Activated CD4-positive, CD25-positive, alpha-beta regulatory T cell treated with anti-CD3 and anti-CD28 coated beads, Interleukin-2, amount 50 U/mL, for 16 hours (primary cell): ENCODE measurements at places on chromosomes 5 and 9.

GRCh38 chr5:133048993-133049725, 2.7 kb upstream of the HSPA4 start:
- no peak for DNase-seq

DNA sequence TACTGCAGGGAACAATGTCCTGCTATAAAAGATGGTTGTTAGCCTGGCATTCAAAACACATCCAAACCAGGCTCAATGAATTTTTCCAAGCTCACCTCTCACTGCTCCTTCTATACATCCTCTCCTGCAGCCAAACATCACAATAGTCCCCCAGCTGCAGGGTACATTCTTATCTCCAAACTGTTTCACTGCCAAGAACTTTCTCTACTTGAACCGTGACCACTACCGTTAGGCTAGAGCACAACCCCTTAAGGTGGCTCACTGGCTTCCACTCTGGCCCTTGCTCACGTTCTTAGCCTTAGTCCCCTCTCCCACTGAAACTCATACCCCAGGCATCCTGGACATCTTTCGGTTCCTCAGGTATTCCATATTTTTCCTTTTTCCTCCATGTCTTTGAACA, 29.0 kb upstream of the ANXA6 start:
- DNase-seq, result no peak

GRCh38 chr5:82971901-82972300, 105.3 kb downstream of the TMEM167A start:
- DNase-seq, result no peak

DNA sequence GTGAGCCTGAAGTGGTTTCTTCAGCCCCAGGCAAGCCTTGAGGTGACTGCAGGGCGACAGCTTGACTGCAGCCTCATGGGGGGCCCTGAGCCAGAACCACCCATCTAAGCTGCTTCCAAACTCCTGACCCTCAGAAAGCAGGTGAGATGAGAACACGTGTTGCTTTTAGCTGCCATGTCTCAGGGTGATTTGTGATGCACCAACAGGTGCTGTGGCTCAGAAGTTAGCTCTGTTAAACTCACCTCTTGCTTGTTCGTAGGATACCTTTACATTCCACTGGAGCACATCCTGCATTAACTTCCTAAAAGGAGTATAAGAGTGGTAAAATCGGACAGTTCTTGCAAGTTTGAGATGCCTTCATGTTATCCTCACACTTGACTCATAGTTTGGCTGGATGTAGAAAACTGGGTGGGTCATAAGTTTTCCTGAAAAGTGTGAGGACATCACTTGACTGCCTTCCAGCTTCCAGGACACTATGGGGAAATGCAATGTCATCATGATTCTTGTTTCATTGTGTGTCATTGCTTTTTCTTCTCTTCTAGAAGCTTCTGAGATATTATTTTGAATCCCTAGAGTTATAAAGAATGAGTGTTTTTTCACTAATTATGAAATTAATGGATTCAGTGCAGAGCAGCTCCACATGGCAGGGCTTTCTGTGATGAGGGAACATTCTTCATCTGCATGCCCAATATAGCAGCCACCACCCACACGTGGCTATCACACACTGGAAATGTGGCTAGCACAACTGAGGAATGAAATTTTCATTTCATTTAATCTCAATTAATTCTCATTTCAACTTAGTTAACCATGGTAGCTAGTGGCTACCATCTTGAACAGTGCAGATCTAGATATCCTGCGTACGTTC, 92.3 kb downstream of the HSD17B3 start:
- no peak for DNase-seq

DNA sequence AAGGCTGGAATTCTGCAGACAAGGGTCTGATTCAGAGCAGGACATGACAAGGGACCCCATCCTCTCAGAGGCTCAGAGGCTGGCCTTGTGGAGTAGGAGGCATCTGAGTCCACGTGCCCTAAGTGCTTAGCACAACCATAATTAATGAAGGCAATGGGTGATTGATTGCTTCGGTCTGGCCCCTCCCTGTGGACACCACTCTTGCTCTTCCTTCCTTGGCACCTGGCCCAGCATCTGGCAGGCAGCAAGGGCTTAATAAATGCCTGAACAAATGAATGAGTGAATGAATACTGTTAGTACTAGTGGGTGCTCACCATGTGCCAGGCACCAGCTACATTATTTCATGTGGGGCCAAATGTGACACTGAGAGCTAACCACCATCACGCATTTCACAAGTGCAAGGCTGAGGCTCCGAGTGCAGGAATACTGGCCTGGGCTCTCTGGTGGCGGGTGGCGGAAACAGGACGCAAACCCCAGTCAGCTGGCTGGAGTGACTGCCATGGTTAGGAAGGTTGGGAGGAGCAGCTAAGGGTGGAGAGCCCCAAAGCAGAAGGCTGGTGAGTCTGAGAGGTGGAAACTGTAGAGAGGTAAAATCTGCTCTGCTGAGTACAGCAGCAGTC, 53.6 kb downstream of the ASS1 start:
- no peak for DNase-seq

GRCh38 chr9:70438341-70438928, 24.0 kb upstream of the KLF9 start:
- no peak for DNase-seq

DNA sequence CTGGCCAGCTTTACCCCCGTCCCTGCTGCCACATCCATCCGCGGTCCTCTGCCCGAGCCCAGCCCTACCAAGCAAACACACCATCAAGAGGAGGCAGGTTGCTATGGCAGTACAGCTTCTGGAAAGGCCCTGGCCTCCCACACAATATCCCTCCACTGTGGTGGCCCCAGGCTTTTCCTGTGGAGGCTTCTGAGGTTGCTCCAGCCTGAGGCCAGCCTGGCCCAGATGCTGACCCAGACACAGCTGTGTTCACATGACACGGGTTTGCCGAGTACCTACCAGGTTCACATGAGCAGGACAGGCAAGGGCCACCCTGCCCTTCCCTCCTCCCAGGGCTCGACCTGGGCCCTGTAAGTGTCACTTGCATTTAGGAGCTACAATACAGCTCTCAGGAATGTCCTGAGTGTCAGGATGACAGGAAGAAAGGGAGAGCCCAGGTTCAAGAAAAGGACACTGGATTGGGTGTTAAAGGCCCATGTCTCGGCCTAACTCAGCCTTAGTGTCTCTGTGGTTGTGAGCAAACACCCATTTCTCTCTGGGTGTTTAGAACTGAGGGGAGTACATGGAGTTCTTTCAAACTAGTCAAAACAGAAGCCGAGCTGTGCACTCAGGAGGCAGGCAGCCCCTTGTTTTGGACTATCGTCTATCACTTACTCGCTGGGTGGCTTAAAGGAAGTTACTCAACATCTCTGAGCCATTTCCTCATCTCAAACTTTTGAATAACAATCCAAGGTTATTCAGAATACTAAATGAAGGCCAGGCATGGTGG, 40.2 kb downstream of the NAIF1 start:
- DNase-seq, result no peak

GRCh38 chr9:6525326-6526045, 112.5 kb downstream of the UHRF2 start:
- DNase-seq, result no peak

DNA sequence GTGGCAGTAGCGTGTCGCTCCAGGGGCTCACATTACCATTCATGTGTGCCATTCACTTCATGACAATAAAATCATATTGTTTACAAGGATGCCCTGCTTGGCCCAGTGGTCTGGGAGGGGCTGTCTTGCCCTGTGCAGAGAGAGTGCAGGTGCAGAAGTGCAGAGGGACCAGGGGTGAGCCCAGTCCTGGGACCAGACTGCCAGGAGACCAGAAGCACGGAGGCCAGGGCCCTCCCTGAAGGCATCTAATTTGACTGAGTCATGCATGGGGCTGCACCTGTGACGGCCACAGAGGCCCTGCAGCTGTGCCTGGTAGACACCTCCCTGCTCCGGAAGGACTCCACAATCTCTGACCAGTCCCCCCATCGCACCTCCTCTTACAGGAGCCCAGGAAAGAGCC, 164.4 kb upstream of the FOXD4L5 start:
- no peak for DNase-seq

- DNase-seq, result no peak
Observed at GRCh38 chr5:110951373-110951791, 120.1 kb upstream of the TSLP start.
